ENCODE measurements at places on chromosomes 1 and 21.

DNA sequence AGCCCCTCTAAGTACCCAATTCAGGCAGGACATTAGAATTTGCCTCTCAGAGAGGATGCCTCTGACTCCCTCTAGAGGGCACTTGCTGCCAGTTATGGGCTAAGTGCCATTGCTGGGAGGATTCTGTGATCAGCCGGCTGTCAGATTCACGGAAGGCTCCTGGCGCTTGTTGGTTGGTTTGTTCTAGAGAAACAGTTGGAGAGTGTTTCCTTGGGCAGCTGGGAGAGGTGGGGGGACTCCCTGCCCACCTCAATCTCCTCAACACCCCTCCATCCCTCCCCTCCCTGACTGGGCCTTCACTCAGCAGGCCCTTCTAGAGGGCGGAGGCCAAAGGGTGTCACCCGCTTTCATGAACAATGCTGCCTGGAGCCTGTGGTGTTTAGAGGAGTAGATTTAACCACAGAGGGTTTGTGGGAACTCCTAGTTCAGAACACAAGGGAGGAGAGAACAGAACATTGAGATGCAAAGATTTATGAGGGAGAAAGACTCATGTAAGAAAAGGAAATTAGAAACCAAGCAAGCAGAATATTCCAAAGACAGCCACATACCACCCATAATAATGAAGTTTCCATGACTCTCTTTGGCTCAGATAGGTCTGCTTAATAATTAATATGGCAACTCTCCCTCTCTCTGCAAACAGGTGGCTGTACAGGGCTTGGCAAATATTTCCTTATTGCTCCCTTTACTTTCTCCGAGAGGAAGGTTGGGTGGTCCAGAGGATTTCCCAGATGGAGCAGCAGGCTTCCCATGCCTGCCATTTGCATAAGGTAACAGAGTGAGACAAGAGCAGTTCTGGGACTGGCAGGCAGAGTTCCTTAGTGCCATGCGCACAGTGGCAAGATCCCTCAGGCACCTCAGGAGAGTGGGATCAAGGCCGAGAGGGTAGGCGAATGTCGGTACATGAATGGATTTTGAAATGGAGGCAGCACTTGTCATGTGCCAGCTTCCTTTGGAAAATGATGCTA is 30.0 kb upstream of the ACP6 start:
- peak; percentile 63 for DNase-seq

DNA sequence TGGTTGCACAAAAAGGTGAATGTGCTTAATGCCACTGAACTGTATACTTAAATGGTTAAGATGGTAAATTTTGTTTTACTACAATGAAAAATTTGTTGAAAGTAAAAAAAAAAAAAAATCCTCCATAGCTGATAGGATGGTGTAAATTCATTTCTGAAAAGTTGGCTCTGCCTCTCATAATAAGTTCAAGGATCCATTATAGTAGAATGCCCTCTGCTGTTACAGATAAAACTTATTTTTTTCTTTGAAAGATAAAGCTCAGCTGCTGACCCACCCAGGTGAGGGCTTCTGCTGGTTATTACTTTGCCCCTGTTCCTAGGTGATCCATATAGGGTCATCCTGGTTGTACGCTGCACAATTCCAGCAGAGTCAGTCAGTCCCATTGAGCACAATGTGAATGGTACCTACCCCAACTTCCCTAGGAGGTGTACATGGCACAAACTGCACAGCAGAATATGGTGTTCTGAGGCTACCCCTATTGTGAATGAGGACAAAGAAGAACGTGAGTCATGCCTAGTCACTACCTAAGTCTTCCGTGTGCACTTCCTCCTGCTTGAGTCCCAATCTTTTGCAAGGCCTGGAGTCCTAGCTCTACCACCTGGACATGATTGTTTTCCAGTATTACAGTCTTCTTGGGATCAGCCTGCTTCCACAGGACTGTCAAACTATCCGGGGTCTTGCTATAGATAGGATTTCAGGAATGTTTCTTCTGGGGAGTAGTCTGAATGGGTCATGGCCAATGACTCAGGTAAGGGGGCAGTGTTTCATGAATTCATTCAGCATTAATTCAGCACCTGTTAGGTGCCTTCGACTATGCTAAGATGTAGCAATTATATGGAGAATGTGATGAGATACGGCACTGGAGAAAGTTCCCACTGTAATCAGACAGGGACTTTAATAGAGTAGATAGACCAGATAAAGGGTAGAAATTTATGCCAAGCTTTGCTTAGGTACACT is 20.8 kb upstream of the CD5L start:
- DNase-seq = no peak

GRCh38 chr1:67372898-67373297 is 57.3 kb downstream of the SERBP1 start:
- no peak for DNase-seq

GRCh38 chr1:72557446-72558049 is 275.2 kb upstream of the NEGR1 start:
- DNase-seq = no peak

DNA sequence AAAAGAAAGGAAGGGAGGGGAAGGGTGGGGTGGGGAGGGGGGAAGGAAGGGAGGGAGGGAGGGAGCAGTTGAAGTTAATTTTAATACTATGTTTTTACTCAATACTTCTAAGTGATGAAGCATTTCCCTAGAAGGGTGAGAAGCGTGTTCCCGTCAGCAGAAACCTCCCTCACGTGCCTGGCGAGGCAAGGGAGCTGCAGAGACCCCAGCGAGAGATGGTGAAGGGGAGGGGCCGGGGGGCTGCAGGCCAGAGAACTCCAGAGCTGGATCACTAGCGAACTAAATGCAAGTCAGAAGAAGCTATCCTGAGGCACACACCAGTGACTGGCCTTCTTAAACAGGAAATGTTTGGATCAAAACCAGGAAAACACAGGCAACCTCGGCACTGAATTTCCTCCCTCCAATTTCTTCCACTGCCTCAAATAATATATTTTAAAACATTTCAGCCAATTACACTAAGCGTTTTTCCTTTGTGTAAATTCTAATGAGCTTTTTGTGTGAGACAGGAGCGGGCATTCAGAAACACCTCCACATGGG is 18.0 kb downstream of the WDR4 start:
- DNase-seq = no peak

DNA sequence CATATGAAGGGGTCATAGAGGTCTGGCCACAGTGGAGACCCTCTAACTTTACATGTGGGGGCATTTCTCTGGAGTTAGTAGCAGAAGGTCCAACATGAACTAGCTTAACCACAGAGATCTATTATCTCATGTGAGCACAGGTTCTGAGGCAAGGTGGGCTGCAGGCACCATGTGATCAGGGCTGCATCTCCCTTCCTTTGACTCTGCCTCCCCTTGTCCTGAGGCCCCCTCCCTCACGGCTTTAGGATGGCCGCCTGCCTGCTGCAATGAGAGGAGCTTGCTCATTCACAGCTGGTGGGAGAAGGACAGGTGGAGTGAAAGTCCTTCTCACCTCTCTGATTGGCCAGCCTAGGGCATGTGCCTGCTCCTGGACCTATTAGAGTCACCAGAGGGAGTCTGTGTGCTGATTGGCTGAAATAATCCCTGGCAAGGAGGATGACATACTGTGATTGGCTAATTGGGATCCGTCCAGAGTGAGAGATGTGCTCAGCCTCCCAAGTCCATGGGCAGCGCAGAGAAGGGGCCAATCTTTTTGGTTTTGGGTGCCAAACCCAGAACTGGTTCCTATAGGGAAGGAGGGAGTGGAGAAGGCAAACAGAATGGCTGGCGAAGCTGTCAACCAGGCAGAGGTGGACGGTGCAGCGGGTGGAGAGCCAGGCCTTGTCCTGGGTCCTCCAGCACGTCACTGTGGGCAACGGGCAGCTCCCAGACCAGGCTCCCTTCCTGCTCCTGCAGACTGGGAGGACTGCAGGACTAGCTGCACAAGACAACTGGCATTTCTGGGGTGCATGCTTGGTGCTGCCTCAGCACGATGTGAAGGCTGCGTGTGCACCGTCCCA is 39.4 kb upstream of the C1orf174 start:
- DNase-seq = no peak
